ENCODE measurements at places on chromosomes 7 and 10.
A peak's percentile ranks its signal among the peaks of the same experiment; 100 is the strongest.

- DNase-seq, result no peak
Measured at GRCh38 chr10:19449860-19450259, 366.4 kb upstream of the PLXDC2 start.

DNA sequence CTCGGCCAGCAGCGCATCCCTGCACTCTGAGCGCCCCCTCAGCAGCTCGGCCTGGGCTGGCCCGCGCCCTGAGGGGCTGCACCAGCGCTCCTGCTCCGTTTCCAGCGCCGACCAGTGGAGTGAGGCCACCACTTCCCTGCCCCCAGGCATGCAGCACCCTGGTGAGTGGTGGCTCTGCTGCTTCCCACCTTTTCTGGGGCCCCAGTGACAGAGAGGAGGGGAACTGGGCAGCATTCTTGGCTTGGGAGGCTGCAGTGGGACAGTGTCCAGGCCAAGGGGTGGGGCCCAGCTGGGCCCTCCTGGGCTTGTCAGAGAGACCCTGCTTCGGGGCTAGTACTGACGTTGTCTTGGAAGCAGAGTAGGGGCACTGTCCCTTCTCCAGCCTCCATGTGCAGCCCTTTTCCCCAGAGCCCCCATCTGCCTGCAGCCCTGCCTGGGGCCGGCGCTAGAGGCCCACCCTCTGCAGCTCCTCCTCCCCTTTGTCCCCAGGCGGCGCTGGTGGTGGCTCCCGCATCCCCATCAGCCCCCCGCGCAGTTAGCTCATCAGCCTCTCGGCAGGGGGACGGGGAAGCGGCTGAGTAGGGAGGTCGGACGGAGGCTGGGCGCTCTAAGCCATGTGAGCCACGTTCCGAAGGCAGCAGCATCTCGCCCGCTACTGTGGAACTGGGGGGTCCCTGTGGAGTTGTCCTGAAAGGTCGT lies 29.2 kb downstream of the GBX1 start:
- DNase-seq, result no peak

DNA sequence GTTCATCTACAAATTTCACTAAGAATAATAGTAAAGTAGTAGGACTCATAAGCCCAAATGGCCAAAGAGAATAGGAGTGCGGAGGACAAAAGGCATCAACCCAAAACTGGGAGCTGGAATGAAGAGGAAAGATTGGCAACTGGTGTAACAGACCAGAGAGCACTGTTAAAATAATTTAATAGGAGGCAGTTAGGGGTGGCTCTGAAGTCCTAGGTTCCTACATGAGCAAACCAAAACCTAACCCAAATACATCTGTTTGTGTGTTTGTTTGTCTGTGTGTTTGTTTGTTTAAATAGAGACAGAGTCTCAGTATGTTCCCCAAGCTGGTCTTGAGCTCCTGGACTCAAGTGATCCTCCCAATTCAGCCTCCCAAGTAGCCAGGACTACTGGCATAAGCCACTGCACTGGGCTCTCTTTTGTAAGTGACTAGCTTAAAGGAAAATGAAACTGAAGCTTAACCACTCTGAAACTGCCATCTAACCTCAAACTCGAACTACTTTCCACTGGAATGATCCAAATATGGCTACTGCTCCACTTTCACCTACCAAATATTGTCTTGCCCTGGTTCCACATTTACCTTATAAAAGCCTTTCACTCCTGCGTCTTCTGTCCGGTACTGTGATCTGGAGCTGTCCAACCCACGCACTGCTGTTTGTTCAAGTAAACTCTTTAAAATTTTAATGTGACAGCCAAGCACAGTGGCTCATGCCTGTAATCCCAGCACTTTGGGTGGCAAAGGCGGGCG lies 94.9 kb downstream of the AKR1D1 start:
- no peak for DNase-seq

GRCh38 chr10:14674376-14675050 lies 100.2 kb downstream of the FAM107B start:
- no peak for DNase-seq

GRCh38 chr10:78891741-78892140 lies 177.0 kb upstream of the ZMIZ1 start:
- no peak for DNase-seq

DNA sequence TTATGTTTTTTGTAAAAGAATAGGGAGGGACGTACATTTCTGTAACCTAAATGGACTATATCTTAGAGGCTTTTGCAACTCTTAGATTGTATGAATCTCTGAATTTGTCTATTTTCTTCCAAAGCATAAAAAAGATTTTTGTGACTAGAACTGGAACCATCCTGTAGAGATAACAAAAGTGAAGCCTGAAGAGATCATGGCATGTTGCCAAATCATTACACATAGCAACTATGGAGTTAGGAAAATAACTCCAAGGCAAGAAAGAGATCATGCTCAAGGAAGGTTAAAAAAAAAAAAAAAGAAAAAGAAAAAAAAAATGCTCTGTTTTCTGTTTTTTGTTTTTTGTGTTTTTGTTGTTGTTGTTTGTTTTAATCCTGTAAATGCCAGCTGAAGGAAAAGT lies 567.7 kb upstream of the ZWINT start:
- no peak for DNase-seq

- DNase-seq, result no peak
Measured at GRCh38 chr10:119314061-119314460, 106.7 kb downstream of the GRK5 start.

DNA sequence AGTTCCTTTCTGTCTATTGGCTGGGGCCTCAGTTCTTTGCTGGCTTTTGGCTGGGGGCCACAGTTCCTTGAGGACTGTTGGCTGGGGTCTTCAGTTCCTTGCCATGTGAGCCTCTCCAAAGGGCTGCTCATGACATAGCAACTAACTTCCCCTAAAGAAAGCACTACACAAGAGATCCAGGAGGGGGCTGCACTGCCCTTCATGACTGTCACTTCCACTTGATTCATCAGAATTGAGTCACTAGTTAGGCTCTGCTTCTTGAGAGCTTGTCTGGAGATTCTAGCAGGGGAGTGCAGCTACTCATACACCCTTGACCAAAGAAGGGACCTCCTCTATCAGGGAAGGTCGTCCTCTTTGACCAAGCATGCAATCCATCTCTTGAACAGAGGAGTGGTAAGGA lies 38.0 kb upstream of the MKX start:
- peak; percentile 37 for DNase-seq

- DNase-seq, result no peak
Measured at GRCh38 chr10:16952610-16953009, 135.4 kb upstream of the RSU1 start.

DNA sequence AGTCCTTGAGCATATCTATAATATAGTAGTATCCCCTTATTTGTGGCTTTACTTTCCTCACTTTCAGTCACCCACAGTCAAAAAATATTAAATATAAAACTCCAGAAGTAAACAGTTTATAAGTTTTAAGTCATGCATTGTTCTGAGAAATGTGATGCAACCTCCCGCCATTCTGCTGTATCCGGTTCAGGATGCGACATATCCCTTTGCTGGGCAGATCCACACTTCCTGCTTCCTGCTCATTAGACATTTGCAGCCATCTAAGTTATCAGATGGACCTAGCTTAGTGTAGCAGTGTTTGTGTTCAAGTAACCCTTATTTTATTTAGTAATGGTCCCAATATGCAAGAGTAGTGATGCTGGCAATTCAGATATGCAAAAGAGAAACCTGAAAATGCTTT lies 38.9 kb upstream of the BMS1 start:
- DNase-seq, result no peak

DNA sequence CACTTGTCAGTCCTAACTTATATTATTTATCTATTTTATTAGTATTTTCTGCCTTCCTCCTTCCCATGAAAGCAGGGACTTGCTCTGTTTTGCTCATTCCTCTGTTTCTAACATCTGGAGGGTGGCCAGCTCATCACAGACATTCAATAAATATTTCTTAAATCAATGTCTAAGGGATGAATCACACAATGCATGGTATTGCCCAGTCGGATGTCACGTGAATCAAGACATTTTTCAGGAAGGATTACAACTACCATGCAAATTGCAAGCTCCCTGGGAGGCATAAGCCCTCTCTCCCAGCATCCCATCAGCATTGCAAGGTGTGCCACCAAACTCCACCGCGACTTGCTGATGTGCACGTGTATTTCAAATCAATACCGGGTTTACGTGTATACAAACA lies 146.6 kb upstream of the RNF32 start:
- no peak for DNase-seq

DNA sequence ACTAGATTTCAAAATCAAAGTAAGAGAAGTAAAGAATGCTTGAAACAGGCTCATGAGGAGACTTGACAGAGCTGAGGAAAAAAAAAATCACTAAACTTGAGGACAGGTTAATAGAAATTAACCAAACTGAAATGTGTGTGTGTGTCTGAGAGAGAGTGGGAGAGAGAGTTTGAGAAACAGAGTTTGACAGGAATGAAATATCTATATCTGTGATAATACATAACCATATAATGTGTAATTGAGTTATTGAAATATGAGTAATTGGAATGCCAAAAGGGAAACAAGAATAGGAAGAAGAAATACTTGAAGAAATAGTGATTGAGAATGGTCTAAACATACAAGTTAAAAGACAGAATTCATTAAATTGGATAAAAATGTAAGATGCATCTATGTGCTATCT lies 268.0 kb upstream of the CHRM2 start:
- DNase-seq, result no peak

DNA sequence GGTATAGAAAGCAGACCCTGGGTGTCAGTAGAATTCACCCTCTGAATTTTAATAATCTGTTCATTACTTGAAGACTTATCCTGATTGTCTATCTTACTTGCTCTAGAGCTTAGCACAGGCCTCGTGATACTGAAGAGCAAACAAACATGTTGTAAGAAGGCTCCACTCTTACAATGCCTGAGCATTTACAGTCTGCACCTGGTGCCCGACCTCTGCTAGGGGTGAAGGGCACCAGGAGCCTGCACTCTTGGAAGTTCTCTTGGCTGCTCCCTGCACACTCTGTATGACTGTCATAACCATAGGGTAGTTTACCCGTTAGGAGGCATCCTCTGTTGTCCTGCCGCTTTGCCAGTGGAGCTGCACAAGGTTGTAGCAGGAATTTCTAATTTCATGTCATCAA lies 91.3 kb upstream of the NPY start:
- DNase-seq, result no peak

DNA sequence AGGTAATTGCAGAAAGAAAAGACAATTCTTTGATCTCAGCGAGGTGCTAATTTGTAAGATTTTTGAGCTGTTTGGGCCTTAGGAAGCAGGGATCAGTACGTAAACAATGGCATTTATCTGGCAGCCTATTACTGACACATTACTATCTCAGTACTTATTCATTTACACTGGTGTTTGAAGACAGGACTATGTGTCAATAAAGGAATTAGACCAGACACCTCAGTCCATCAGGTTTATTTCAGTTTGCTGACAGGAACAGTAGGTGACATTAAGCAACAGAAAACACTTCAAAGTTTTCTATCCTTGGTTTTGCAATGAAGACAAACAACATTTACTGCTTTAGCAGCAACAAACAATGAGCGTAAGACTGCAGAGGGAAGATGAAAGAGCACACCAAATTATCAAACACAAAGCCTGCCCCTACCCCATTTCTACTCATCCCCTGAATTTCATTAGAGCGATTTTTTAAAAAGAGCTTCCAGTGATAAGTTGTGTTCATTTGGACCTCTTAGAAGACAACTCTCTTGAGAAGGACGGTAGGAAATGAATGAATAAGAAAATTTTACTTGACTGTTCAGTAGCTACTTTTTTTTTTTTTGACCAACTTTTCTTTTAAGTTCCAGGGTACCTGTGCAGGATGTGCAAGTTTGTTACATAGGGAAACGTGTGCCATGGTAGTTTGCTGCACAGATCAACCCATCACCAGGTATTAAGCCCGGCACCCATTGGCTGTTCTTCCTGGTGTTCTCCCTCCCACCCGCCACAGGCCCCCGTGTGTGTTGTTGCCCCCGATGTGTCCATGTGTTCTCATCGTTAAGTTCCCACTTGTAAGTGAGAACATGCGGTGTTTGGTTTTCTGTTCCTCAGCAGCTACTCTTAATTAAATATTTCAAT lies 138.8 kb downstream of the DKK1 start:
- no peak for DNase-seq

DNA sequence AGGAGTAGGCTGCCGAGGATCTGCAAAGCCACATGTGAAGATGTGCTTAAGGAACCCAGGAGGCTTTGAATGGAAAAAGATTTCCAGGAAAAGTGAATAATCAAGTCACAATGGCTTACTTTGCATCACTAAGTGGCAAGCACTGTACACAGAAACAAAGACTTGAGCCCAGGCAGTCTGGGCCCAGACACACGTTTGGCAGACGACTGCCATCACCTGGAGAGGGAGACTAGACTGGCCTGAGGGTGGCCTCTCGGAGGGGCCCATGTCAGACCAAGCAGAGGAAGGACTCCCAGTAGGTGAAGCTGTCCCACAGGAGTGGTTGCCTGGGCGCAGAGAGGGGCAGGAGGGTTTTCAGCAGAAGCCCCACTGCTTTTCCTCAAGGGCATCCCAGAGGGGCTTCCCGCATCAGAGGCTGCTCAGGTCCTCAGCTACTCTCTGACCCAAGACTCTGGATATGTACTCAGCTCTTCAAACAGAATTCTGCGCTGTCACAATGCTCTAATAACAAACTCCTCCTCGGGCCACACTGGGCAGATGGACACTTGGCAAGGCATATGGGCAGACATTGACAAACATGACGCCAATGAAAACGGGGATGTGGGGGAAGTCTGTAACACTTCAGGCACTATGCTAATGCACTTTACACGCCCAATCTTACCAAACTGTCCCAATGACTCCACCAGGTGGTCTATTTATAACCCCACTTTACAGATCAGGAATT lies 27.9 kb upstream of the FRAT2 start:
- DNase-seq, result no peak

DNA sequence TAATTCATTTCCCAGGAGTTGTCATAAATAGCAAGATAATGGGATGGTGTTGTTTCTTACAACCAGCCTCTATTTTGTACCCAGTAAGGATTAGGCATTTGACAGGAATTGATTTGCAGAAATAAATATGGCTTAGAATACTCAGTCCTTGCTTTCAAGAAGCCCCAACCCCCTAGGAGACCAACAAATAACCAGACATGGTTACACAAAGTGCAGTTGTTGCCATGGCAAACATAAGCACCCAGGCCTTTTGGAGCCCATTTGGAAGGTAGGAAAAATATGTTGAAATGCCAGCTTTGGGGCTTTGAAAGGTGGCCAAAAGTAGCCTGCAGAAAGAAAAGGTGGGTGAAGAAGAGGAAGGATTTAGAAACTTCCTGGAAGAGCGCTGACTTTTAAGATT lies 397.5 kb downstream of the CDC14C start:
- no peak for DNase-seq

DNA sequence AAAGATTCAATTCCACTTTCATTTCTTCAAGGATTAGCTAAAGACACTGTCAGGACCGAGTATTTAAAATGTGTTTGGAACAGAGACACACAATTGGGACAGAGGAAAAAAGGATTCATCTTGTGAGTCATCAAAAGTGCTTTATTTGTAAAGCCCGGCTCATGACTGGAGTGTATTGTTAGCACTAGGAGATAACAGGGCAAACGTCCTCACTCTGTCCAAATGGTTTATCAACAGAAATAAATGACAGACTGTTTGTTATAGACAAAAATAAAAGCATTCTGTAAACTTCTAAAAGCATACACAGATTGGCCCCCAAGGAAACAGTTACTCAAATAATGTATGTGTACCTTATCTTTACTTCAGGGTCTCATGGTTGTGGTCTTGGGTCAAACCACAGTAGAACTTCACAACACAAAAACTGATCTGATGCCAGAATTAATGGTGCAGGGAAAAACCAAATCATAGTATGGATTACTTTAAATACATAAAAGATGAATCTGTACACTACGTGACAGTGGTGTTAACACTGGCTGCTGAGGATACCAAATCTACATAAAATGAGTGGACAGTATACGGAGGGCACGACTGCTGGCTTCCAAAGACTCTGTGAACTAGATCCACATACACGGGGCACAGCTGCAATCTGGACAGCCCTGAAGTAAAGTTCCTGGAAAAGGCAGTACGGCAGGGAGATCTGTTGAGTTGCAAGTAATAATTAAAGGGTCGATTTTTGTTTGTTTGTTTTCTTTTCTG lies 179.4 kb downstream of the PIP4K2A start:
- peak; percentile 6 for DNase-seq

All from HCEC 1CT (cell line).